Aorta (tissue), 5 donors: ENCODE measurements at places on chromosomes 3 and 15. TPM values are rescaled to one million over a fixed set of nuclear protein-coding genes. Genes with fewer than 3 reads are reported as not detected.

DNA sequence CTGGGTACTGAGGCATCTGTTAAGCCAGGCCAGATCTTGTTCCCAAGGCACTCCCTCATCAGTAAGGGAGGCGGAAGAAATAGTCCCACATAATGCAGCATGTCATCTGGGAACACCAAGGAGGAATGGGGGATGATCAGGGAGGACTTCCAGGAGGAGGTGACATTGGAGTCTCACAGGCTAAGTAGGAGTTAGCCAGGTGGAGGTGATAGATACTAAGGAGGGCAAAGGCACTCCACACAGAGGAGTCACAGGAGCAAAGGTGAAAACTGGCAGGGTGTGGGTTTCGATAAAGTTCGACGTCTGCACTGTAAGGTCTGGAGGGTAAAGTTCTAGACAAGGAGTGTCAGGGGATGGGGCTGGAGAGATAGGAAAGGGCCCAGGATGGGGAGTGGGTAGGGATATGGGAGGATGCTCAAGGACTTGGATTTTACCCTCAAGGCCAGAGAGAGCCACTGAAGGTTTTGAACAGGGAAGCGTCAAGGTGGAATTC is 6.3 kb downstream of the SLC28A1 start:
- no peak for DNase-seq

GRCh38 chr3:58009749-58010535 is 1.7 kb downstream of the FLNB start:
- DNase-seq: no peak

DNA sequence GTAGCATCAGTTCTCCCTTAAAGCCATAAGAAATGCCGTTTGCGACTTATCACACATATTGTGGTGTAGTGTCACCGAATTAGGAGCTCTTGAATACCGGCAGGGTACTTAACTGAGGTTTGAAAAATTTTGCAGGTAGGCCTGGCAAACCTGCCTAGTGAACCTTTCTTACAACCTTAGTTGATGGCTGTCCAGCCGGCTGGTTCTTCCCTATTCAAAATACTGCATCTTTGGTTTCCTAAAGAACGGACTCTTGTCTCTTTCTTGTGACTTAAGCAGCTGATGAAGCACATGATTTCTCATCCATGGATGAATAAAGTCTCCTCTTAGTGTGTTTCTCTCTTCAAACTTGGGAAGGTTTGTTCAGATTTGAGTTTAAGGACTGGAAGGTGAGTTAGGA is 1.5 kb downstream of the RAB7A start:
- no peak for DNase-seq

GRCh38 chr3:130276203-130276803 is 69.2 kb upstream of the COL6A5 start:
- DNase-seq: no peak

DNA sequence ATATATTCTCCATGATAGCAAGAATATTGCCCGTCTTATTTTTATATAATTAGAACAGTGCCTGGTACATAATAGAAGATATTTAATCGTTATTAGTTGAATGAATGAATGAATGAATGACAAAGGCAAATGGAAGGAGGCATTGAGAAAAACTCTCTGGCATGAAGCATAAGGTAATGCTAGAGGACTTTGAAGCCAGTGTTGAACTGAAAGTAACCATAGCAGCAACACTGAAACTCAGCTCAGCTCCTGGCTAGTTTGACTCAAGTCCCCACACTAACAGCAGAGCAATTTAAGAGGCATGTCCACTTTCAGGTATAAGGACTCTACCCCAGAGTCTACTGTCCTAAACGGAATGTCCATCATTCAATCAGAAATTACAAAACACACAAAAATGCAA is 227.0 kb downstream of the CPNE4 start:
- DNase-seq: no peak

DNA sequence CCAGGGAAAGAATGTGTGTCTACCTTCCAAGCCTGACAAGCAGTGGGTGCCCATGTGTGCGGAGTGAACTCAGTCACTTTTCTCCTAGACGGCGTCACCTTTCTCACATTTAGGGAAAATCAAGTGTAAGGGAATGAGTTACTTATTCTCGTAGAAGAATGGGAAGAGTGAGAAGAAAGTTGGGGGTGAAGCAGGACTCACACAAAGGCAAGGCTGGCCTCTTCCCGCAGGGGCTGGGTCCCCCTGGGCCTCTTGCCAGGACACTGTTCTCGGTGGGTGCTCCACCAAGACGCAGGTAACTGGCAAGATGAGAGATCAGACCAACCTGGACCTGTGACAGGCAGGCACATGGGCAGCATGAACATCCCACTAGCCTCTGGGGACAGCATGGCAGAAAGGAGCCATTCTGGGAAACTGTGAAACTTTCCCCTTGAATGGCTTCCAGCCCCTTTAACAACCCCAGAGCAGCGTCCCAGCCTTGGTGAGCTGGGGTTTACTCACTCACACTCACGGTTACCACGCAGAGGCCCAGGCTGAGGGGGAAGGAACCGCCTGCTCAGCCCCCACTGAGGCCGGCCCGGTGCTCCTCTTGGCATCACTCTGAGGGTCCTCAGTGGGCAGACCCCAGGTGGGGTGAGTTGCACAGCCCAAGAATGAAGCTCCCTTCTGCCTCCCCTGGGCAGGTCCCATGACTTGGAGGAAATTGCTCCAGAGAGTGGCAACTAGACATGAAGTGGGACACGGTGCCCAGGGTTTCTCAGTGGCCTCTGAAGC is 15.0 kb upstream of the SRP14 start:
- DNase-seq: no peak

GRCh38 chr3:26562021-26562768 is 60.4 kb upstream of the LRRC3B start:
- DNase-seq: no peak

DNA sequence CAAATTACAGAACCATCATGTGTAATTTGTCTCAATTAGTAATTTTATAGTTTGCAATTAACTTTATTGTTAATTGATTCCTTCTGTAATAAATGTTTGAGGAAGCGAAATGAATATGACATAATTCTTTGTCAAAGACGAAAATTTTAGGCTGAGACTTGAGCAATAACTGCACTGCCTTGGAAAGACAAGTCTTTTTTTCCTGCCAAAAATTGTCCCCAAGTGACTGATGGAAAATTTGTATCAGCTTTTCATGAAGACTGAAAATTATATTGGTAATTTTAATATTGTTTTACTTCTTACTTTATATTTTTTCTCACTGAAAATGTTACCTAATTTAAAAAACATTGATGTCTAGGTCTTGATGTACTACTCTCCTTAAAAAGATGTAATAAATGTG is 622.6 kb downstream of the NLGN1 start:
- DNase-seq: no peak

EPM2AIP1 gene
- total RNA-seq: 21.0 TPM

IMPG2 gene
- 0.39 TPM for total RNA-seq

RHOV gene
- 0.30 TPM for total RNA-seq

CSPG5 gene
- 0.81 TPM for total RNA-seq

NISCH gene
- 80.9 TPM for total RNA-seq

UBP1 gene
- total RNA-seq: 62.8 TPM

CISH gene
- 8.3 TPM for total RNA-seq

GPR176 gene
- total RNA-seq: 73.6 TPM

GOLGA8N gene
- total RNA-seq: 38.9 TPM

CASR gene
- total RNA-seq: not detected

TEX55 gene
- not detected for total RNA-seq
